Ecto neural progenitor cell (in vitro differentiated cells): ENCODE measurements at places on chromosomes 6 and 20.
A peak's percentile ranks its signal among the peaks of the same experiment; 100 is the strongest.

DNA sequence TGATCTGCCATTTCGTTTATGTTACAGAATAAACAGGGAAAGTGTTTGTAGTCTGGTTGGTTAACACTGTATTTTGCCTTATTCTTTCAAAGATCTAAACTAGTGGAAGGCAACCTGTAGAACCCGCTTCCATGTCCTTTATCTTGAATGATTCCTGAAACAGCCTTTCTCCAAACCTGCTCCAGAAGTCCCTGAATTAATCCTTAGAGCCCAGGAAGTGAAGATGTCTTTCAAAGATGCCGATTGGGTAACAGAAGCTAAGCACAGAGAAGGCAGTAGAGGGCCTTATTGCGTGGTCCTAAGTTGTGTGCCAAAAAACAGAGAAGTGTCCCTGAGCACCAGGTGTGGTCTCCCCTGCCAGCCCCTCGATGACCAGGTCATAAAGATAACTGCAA, 19.2 kb upstream of the ZSCAN16 start:
- DNase-seq: no peak

GRCh38 chr6:73388800-73389512, 5.7 kb upstream of the DDX43 start:
- peak; percentile 77 for DNase-seq

DNA sequence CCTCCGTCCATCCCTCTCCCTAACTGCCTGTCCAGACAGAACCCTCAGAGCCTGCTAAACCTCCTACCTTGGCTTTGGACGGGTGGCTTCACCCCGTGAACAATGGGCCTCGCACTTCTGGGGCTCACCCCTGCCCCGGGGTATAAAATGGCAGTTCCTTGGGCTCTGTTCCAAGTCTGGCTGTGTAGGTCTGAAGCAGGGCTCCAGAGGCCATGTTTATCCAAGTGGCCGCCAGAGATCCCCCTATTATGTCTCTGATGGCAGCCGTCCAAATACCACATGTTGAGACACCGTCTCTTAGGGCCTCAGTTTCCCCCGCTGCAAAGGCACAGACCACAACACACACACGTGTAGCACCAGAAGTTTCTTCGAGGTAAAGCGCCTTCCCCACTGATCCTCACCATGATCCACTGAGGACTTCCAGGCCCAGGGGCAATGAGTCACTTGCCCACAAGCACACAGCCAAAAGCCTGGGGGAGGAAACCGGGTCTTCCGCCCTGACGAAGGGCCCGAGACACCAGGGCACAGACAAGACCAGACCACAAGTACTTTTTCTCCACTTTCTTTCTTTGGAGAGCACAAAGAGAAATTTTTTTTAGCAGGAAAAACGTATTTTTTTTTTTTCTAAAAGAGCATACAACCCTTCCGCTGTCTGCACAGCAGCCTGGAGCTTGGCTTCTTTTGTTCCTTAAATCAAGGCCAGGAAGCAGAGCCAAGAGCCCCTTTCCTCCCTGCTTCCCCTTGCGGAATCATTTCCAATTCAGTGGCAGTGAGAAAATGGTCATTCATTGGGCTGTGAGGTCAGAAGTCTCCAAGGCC, 11.8 kb downstream of the CPNE5 start:
- DNase-seq: no peak

DNA sequence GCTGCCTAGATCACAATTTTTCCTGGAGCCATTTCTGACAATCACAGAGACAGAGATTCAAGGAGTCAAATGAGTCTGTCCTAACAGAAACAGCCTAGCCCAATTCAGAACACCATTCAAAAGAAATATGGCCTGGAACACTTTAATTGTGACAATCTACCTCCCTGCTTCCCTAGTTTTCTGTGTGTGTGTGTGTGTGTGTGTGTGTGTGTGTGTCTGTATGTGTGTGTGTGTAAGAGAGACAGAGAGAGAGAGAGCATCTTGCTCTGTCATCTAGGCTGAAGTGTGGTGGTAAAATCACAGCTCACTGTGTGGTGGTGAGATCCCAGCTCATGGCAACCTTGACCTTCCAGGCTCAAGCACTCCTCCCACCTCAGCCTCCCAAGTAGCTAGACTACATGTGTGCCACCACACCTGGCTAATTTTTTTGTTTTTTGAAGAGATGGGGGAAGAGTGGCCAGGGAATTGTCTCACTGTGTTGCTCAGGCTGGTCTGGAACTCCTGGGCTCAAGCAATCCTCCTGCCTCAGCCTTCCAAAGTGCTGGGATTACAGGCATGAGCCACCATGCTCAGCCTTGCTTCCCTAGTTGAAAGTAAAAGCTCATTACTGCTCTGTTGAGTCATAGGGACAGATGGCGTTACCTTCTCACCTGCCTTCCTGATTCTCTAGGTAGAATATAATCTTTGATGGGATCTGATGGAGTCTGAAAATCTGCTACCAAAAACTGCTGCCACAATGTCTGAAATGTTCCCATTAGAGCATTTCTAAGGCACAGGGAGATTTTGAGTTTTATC, 89.6 kb upstream of the BEND6 start:
- no peak for DNase-seq

- no peak for DNase-seq
Observed at GRCh38 chr6:130666786-130667185, 160.4 kb upstream of the SMLR1 start.

DNA sequence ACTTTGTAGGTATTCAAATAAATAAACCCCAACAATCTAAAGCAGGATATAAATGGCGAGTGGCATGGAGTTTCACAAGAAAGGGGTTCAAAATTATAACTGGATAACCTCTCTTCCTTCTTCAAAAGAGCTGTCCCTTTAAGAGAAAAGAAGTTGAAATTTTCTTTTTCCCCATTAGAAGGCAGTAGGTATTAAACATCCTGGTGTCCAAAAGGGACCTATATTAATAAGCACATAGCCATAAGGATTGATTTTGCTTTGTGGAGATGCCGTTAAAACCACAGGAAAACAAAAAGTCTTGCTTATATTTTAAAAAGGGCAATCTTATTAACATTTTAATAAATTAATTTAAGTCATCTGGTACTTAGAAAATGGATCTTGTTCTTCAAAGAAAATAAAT, 76.5 kb downstream of the LYRM4 start:
- DNase-seq: no peak

GRCh38 chr6:27545271-27546046, 72.6 kb upstream of the ZNF184 start:
- peak; percentile 84 for DNase-seq

GRCh38 chr6:55659304-55659703, 80.3 kb upstream of the HMGCLL1 start:
- DNase-seq: no peak

DNA sequence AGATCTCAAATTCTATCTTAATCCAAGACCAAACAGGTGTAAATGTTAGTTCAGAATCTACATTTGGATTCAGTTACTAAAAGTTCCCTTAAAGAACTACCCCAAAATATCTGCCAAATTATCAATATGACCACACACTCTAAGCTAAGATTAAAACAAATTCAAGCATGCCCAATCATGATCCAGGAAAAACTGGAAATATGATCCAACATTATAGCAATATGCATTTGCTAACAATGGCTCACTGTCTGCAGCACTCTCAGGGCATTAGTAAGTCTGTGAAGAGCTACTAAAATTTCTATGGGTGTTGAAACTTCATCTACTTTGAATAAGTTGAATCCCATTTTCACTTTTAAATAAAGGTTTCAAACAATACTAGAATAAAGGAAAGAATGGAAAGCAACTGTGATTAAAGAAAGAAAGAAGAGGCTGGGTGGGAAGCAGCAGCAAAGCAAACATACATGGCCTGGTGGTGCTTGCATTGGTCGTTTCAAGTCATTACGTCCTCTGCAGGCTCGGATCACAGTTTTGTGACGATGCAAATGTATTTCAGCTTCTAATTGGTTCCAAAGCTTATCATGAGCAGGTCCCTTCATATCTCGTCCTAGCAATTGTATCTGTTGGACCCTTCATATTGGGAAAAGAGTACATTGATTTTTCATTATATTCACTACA, 29.2 kb downstream of the GOPC start:
- DNase-seq: no peak

GRCh38 chr6:128039543-128039942, 138.7 kb upstream of the THEMIS start:
- no peak for DNase-seq
